Ascending aorta (tissue), 2 donors: ENCODE measurements at places on chromosomes 1 and 21.

GRCh38 chr1:171984850-171985485 lies 143.7 kb downstream of the DNM3 start:
- H3K4me3 ChIP-seq: no peak overlapping the region
- no peaks in the 10 kb centered on the region for H3K27me3 ChIP-seq
- DNase-seq: no peak
- no peak overlapping the region for H3K27ac ChIP-seq
- H3K36me3 ChIP-seq: no peaks in the 10 kb centered on the region
- H3K4me1 ChIP-seq: no peaks in the 10 kb centered on the region

GRCh38 chr1:50841791-50842387 lies 118.2 kb downstream of the FAF1 start:
- no peaks in the 10 kb centered on the region for H3K27me3 ChIP-seq
- peak overlapping the region; percentile 19 for H3K27ac ChIP-seq
- no peak for DNase-seq
- no peaks in the 10 kb centered on the region for H3K4me1 ChIP-seq
- H3K4me3 ChIP-seq: no peak overlapping the region

GRCh38 chr1:156421062-156421938 lies 52.3 kb downstream of the RHBG start:
- no peaks in the 10 kb centered on the region for H3K36me3 ChIP-seq
- peak overlapping the region; percentile 61 for H3K4me3 ChIP-seq
- peaks cover 27% of the 10 kb centered on the region for H3K27me3 ChIP-seq
- H3K27ac ChIP-seq: no peak overlapping the region
- peak; percentile 82 for DNase-seq

DNA sequence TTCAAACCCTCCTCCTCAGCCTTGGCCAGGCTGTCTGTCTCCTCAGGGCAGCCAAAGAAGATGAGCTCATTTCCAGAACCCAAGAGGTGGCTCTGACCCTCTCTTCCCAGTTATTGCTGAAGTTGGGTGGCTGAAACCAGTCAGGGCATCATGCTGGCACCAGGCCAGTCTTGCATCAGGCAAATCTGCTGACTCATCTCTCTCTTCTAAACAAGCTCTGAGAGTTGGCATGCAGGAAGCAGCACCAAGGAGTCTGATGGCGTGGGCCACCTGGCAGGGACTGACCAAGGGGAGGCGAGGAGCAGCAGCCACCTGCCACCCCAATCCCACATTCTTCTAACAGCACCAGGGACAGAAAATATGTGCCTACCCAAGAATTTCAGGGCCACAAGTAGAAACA lies 104.8 kb upstream of the ATP1A1 start:
- no peaks in the 10 kb centered on the region for H3K36me3 ChIP-seq
- no peaks in the 10 kb centered on the region for H3K27me3 ChIP-seq
- no peak overlapping the region for H3K4me3 ChIP-seq
- no peaks in the 10 kb centered on the region for H3K4me1 ChIP-seq
- DNase-seq: no peak

GRCh38 chr1:202852163-202852904 lies 36.6 kb downstream of the RABIF start:
- H3K4me1 ChIP-seq: no peaks in the 10 kb centered on the region
- H3K4me3 ChIP-seq: no peak overlapping the region
- H3K27me3 ChIP-seq: no peaks in the 10 kb centered on the region
- H3K27ac ChIP-seq: no peak overlapping the region
- no peaks in the 10 kb centered on the region for H3K36me3 ChIP-seq

DNA sequence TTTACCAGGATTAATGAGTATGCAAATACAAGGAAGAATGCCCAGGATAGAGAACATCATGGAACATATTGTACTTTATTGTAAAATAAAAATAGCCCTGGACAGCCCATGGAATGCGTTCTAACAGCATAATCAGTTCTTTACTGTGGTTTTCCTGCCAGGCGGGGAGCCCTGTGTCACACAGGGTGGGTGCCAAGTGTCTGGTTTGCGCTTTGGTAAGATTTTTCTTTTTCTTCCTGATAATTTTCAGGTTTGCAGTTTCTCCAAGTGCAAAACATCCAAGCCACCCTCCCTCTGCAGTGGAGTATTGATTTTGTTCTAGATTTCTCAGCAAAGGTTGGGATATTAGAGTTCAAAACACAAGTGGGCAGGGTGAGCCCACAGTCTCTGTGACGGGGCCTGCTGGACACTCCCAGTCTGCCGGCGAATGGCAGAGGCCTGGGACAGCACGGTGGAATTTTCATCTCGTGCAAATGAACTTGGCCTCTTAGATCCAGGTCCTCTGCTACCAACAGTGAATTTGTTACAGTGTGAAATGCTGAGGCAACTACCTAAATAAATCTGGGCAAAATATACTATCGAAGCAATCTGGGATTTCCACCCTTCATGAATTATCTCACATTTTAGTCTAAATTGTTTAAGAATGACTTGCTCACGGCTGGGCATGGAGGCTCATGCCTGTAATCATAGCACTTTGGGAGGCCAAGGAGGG lies 15.6 kb upstream of the KCNJ15 start:
- no peaks in the 10 kb centered on the region for H3K27me3 ChIP-seq
- no peak overlapping the region for H3K4me3 ChIP-seq
- H3K4me1 ChIP-seq: peaks cover 21% of the 10 kb centered on the region
- peak; percentile 83 for DNase-seq
- H3K27ac ChIP-seq: peak overlapping the region; percentile 87
- no peaks in the 10 kb centered on the region for H3K36me3 ChIP-seq

DNA sequence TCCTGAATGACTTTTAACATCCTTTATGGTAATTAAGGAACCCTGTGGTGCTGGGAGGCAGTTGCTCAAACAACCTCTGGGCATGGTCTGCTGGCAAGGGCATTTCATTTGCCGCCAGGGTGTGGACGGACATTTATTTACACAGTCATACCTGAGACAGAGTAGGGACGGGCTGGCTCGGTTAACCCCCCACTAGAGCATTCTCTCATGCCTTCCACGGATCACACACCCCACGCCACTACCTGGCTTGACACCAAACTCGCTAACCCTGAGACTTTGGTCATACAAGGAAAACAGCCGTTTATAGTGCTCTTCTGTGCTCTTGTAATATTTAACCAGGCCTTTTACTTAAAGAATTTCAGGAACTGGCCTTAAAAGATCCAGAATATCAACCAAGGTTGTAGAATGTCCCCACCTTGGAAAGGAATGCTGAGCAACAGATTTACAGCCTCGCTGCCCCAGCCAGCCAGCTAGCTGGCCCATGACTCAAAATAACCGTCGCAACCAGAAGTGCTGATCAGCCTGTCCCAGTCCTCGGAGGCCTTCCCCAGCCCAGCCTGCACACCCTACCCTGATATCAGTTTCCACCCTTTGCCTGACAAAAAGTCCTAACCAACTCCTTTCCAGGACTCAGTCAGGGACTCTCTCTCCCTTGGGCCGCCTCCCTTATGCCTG lies 6.5 kb upstream of the PDXK start:
- H3K4me3 ChIP-seq: no peak overlapping the region
- peaks cover 5% of the 10 kb centered on the region for H3K4me1 ChIP-seq
- no peak for DNase-seq
- no peaks in the 10 kb centered on the region for H3K36me3 ChIP-seq
- no peaks in the 10 kb centered on the region for H3K27me3 ChIP-seq
- H3K27ac ChIP-seq: peak overlapping the region; percentile 43

- H3K27ac ChIP-seq: no peak overlapping the region
- H3K4me1 ChIP-seq: no peaks in the 10 kb centered on the region
- H3K4me3 ChIP-seq: no peak overlapping the region
- peaks cover 53% of the 10 kb centered on the region for H3K36me3 ChIP-seq
- H3K27me3 ChIP-seq: no peaks in the 10 kb centered on the region
- DNase-seq: no peak
Observed at GRCh38 chr1:46592823-46593222, 11.2 kb downstream of the MKNK1 start.

DNA sequence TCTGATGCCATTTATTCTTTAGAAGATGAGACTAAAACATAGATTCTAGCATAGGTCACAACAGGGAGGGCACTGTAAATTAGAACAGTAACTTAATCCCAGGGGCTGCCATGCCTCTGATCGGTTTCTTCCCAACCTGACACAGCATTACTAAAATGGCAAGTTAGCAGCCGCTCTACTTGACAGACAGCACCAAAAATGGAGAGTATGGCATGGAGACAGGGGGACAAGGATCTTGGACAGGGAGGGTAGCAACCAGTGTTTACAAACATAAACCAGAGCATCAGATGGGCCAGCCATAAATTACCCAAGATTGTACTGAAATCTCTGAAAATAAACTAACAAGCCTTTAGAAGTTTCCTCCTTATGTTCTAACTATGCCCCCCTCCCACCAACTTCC lies 5.9 kb downstream of the DUSP10 start:
- H3K36me3 ChIP-seq: no peaks in the 10 kb centered on the region
- no peak overlapping the region for H3K4me3 ChIP-seq
- no peaks in the 10 kb centered on the region for H3K27me3 ChIP-seq
- DNase-seq: no peak
- H3K27ac ChIP-seq: no peak overlapping the region

DNA sequence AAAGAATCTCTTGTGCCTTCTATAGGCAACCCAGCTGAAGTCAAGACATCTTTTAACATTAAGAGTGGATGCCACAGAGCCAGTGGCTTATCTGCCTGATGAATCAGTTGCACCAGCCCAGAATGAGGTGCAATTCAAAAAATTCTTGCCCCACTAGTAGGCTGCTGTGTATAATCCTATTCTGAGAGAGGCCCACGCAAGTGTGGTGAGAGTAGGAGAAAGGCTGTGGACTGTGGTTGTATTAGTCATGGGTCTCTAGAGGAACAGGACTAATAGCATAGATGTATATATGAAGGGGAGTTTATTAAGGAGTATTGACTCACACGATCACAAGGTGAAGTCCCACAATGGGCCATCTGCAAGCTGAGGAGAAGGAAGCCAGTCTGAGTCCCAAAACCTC lies 216.4 kb downstream of the LTN1 start:
- no peak overlapping the region for H3K4me3 ChIP-seq
- H3K4me1 ChIP-seq: no peaks in the 10 kb centered on the region
- no peaks in the 10 kb centered on the region for H3K36me3 ChIP-seq

- DNase-seq: no peak
- H3K4me3 ChIP-seq: no peak overlapping the region
Observed at GRCh38 chr1:185355947-185356346, 38.9 kb upstream of the IVNS1ABP start.

DNA sequence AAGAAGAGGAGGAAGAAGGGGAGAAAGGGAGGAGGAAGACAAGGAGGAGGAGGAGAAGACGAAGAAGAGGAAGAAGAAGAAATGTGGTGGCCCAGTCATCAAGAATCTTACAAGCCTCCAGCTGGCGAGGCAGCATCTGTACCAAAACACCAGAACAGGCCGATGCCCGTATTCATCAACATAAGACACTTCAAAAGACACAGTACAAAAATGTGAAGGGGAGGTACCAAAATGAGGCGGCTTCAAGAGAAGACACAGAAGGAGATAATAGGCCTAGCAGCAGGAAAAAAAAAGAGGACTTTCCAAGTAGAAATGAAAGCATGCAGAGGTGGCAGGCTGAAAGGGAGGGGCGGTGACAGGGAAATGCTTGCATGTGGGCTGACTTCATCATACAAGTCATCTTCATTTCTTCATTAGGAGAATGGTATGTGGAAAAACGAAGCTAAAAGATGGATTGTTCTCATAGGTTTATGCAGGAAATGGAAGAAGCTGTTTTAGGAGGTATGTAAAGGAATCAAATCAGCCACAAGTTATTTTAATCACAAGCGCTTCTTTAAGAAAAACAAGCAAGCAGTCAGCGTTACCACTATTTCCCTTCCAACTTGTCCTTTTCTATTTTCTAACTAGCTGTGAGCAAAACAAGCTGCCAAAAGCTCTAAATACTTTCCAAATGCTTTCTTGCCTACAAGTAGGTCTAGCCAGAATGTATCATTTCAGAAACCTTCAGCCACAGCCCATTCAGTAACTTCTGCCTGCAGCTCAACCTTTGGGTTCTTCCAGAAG lies 192.3 kb downstream of the SLC45A1 start:
- peak; percentile 74 for DNase-seq
- H3K27ac ChIP-seq: peak overlapping the region; percentile 62
- H3K27me3 ChIP-seq: no peaks in the 10 kb centered on the region

DNA sequence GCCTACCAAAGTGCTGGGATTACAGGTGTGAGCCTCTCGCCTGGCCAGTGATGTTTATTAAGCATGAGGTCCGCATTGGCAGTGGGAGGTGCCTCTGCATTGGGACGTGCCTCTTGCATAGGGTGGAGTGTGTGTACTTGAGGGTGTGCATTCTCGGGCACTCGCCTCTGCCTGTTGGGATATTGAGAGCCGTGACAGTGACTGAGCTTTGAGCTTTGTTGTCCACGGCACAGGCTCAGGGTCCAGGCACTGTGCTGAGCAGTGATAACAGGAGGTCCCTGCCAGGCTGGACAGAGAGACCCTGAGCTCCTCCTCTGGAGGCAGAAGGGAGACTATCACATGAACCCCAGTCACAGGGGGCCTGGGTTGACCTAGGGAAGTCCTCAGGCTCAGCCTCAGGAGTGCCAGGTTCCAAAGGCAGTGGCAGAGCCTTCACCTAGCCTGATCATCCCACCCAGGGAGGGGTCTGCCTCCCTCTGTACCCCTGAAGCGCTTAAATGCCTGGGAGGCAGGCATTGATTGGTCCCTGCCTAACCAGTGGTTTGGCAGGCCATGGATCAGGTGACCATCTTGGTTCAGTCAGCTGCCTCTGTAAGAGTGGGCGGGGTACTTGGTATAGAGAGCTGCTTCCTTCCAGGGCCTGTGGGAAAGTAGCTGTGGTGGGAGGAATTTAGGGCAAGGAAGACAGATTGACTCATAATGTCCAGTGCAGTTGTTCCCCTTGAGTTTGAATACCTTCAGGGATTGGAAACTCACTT lies 213.8 kb upstream of the TMEM51 start:
- no peak overlapping the region for H3K4me3 ChIP-seq
- H3K4me1 ChIP-seq: peaks cover 5% of the 10 kb centered on the region
- DNase-seq: no peak
- no peaks in the 10 kb centered on the region for H3K27me3 ChIP-seq
- H3K36me3 ChIP-seq: no peaks in the 10 kb centered on the region

DNA sequence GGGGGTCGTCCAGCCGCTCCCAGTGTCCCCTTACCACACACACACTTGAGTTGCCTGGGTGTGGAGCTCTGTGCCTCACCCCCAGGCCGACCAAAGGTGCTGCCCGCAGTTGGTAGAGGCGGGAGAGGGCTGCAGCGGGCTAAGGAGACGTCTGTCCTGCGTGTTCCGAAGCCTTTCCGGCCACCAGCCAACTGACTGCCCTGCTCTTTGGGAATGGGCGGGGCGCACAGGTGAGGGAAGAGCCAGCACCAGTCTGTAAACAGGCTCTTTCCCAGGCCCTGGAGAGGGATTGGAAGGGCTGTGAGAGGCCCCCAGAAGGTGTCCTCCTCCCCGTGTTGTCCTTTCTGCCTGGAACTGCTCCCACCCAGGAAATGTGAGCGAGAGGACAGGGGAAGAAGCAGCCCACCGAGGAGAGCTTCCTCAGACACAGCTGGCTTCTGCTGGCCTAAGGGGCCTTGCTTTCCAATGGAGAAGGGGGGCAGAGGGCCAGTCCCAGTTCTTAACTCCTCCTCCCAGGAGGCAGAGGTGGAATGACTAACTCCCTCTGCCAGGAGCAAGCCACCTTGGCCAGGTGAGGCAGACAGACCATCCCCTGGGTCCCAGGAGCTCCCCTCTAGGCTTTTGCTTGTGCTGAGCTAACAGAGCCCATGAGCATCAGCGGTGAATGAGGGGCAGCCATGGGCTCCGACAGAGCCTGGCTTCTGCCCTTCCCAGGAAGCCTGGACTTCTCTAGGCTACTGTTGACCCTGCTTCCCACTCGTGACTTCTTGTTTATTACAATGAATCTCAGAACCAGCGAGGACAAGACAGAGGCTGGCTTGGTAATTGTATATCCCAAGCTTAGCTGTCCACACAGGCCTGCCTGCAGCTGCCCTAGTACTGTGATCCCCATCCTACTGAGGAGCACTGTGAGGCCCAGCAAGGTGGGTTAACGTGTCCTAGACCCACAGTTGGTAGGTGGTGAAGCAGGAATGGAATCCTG lies 158.1 kb upstream of the COA6 start:
- no peaks in the 10 kb centered on the region for H3K36me3 ChIP-seq
- H3K4me1 ChIP-seq: peaks cover 4% of the 10 kb centered on the region
- H3K27me3 ChIP-seq: no peaks in the 10 kb centered on the region
- no peak for DNase-seq
- H3K4me3 ChIP-seq: peak overlapping the region; percentile 51
